HT-29 (cell line): ENCODE measurements at places on chromosomes 1 and 21. TPM values are rescaled to one million over a fixed set of nuclear protein-coding genes. Genes with fewer than 3 reads are reported as not detected.
A peak's percentile ranks its signal among the peaks of the same experiment; 100 is the strongest.

DNA sequence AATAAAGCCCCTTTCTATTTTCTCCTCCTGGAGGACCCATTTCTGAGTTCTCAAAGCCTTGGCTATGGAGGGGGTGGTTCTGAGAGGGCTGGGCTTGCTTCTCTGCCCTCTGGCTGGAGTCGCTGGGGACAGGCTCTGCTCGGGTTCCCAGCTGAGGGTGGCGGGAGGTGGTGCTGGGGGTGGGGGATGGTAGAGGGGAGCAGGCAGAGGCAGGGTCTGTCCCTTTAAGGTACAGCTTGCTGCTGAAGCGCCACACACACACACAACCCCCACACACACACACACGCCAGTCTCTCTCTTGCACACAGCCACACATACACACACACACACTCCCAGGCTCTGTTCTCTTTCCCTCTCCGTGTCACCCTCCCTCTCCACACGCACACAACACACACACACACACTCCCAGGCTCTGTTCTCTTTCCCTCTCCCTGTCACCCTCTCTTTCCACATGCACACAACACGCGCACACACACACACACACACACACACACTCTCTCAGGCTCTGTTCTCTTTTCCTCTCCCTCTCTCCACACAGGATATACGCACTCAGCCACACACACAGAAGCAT lies 69.8 kb upstream of the SSBP3 start:
- DNase-seq, result no peak

GRCh38 chr21:45695086-45695485 lies 51.6 kb downstream of the PCBP3 start:
- DNase-seq, result no peak

DNA sequence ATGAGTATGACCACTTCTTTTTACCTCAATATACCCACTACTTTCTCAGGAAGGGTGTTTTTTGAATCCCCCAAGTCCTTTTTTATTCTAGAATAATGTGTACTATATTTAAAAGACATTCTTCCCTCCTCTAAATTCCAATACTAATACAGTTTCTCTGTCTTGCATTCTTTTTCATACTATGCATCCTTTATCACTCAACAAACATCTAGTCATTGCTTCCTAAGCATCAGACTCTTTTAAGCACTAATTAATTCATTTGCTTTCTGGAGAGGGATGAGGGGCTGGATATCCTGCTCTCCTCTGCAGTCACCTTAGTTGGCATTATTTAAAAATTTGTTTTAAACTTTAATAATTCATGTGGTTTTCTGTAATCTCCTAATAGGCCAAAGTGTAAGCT lies 838.8 kb downstream of the KCNT2 start:
- no peak for DNase-seq

DNA sequence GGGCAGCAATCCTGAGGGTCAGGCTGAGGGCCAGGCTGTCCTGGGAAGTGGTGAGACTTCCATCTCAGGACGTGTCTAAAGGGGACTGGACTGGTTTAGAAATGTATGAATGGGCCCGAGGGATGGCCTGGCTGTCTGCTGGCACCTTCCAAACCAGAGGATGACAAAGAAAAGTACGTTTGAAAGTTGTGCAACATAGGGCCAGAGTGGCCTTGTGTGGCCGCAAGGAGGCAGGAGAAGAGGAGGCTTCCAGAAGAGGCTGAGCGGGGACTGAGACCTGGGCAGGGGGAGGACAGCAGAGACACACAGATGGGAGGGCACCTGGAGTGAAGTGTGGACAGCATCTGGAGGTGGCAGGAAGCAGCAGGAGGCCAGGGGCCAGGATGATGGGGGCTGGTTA lies 2.6 kb upstream of the SYTL1 start:
- DNase-seq, result no peak

- DNase-seq, result no peak
Measured at GRCh38 chr21:33432496-33432895, 29.3 kb downstream of the IFNGR2 start.

- no peak for DNase-seq
Measured at GRCh38 chr1:150530491-150531159, 15.1 kb downstream of the FALEC start.

SWT1 gene
- total RNA-seq, result 0.71 and 0.83 TPM in 2 replicates

DNA sequence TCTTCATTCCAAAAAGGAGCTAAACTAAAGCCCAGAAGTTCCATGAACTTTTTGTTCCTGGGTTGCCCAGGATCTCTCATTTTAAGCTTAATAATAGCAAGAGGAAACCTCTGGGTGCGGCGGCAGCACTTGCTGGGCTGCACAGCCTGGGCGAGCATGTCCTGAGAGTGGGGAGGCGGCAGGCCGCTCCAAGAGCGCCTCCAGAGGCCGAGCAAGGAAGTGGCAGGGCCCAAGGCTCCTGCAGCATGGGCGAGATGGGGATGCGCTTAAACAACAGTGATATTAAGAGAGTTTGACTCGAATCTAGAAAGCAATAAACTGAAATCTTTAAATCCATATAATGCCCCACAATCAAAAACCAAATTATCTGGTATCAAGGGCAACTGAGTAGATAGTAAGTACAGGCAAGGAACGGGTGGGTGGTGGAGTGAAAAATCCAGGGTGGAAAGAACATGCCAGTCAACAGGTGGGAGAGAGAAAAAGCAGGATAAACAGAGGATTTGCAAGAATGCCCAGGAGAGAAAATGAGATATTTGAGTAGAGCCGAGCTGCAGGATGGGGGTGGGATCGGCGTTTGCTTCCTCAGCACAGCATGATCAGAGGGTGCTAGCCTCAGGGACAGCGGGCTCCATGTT lies 14.1 kb upstream of the TNR start:
- peak; percentile 57 for DNase-seq

DNA sequence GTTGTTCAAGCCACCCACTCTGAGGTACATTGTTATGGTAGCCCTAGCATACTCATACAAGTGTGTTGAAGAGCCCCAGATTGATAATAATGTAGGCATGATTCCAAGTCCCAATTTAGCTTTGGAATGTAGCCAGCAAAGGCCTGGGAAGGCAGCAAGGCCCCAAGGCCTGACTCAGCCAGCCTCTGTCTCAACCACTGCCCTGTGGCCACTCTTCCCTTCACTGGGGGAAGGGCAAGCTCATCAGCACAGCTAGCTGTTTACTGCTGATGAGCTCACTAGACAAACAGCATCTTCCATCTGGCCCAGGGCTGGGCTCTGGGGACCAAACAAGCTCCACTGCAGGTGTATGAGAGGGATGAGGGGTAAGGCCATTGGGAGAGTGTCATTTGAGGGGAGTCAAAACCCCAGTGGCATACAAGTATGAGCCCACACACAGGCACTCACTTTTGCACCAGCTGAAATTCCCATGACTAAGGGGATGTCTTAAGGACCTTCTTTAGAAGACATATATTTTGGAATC lies 2.2 kb upstream of the IRF6 start:
- peak; percentile 57 for DNase-seq

DNA sequence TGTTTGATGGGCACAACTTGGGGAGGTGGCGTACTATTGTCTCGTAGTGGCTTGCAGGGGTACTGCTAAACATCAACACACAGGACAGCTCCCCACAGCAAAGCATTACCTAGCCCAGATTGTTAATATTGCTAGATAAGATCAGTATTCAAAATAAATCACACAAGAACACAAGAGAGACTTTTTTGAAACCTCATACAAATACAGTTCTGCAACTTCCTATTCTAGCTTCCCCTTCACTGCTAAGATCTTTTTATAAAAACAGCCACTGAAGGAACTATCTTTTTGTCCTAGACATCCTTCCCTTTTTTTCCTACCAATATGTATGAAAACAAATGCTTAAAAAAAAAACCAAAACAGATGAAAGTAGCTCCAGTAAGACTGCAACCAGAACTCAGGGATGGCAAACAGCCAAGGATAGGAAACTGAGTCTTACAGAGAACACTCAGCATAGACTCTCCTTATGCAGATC lies 137.8 kb upstream of the KRTAP19-8 start:
- no peak for DNase-seq

GRCh38 chr1:6969762-6970161 lies 184.5 kb downstream of the CAMTA1 start:
- no peak for DNase-seq

DNA sequence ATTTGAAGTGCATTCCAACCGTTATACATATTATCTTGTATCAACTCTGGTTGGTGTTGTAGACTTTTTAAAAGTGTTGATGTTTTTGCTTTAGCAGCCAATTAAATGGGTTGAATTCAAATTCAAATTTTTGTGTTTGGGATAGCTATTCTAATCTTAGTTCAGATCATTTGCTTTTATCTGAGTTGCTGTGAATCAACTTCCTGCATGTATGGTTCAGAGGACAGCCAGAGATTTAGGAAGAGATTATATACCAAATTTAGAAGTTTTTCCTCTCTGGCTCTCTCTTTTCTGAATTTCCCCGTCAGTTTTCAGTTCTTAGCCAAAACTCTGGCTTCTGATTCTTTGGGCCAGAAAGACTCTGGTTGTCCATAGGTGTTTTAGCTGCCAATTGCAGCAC lies 415.5 kb downstream of the NUF2 start:
- DNase-seq, result no peak
